ENCODE measurements at places on chromosomes 6 and 20.

DNA sequence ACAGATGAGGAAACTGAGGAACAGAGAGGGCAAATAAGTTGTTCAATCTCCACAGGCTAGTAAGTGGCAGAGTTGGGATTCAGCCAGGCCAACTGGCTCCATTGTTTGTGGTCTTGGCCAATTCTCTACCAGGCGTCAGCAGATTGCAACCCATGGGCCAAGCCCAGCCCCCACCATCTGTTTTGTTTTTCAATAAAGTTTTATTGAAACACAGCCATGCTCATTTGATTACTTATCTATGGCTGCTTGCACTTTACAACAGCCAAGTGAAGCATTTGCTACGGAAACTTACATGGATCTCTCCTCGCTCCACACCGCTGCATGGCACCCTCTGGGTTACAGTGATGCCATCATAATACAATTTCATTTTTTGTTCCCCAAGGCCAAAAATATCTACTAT, 90.8 kb downstream of the ZNF217 start:
- DNase-seq: no peak

DNA sequence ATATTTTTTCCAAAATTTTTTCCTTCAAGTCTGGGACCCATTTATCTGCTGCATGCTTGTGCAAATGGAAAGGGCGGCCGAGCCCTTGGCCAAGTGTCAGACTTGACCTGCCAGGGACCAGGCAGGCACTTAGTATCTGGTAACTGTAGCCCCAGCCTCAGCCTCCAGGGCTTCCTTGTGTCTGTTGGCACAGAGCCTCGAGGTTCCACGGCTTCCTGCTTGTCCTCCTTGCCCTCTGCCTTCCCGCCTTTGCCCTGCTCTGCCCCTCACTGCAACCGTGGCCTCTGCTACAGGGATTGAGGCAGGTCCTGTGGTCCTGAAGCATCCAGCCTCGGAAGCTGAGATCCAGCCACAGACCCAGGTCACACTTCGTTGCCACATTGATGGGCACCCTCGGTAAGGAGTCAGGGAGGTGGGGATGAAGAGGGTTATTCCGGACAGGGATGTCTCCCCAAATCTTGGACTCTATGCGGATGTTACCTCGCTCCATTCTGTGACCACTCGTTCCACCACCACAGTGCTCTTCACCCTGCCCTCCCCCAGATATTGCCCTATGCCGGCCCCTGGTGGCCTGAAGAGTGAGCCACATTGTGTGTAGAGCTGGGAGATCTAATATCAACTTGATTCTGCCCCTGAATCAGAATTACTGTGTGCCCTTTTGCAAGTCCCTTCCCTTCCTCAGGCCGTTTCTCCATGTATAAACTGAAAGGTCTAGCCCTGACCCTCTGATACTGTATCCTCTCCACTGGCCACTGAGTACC, 41.5 kb upstream of the SRF start:
- no peak for DNase-seq

DNA sequence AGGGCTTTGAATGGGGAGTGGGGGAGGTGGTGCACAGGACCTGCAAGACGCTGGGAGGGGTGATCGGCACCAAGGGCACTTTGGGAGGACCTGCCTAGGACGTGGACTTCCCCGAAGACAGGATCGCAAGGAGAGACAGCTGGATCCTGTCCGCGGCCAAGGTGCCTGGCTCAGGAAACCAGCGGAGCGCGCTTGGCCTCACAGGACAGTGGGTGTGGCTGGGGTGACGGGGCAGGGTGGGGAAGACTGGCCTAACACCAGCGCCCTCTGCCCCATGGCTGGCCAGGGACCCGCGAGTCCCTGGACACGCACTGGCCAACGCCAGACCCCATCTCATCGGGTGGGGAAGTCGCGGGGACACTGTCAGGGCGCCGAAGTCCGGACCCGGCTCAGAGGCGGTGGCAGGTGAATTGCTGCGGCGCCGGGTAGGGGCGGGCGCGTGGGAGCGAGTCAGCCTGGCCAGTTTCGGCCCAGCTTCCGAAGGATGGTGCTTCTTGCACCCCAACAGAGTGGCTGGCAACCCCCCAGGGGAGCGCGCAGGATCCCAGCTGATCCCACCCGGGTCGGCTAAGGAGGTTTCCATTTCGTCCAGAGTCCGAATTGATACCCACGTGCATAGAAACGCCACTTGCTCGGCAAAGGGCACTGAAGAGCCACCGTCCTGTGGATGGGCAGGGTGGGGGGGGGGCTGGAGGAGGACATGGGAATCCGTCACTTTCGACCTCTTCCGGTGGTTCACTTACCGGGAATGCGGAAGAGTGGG, 785 bp upstream of the THBD start:
- DNase-seq: no peak

DNA sequence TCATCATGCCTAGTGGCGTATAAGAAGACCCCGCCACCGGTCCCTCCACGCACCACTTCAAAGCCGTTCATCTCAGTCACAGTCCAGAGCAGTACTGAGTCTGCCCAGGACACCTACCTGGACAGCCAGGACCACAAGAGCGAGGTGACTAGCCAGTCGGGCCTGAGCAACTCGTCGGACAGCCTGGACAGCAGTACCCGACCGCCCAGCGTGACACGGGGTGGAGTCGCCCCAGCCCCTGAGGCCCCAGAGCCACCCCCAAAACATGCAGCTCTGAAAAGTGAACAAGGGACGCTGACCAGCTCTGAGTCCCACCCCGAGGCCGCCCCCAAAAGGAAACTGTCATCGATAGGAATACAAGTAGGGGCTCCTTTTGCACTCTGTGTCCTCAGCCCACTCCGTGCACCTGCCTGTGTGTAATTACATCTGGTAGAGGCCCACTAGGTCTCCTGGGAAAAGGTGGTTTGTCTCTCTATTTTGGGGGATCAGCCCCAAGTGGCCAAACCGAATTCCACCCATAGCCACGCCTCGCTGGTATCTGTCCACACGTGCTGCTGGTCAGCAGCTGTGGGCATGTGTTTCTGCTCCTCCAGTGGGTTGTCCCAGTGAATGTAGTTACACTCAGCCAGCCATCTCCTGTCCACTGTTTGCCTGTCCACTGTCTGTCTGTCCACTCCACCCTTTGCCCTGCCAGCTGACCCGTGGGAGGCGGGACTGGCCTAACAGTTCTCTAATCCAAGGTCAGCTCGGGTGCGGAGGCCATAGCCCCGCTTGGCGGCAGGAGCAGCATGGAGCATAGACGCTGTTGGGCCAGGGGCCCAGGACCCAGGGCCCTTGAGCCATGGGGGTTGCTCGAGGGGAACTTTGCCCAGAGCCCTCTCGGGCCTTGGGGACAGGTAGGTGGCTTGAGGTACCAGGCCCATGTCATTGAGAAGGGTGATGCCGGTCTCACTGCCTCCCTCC, 44.3 kb upstream of the MYL9 start:
- DNase-seq: no peak

GRCh38 chr6:78253618-78254017, 600.8 kb downstream of the MEI4 start:
- DNase-seq: no peak

DNA sequence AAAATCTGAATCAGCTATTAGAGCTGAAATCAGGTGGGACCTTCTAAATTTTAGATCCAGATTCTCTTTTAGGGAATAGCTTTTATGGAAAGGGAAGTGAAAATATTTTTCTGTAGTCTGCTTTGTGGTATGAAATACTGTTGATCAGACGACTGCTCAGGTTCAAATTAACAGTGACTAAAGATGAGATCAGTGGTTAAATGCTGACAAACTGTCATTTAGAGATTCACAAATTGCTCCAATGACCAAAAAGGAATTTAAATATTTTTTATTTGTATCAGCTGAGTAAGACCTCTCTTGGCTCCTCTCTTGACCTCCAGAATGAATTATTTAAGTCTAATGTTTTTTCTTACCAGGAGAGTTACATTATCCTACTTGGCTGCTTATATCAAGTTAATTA, 77.3 kb downstream of the KCNQ5 start:
- no peak for DNase-seq

DNA sequence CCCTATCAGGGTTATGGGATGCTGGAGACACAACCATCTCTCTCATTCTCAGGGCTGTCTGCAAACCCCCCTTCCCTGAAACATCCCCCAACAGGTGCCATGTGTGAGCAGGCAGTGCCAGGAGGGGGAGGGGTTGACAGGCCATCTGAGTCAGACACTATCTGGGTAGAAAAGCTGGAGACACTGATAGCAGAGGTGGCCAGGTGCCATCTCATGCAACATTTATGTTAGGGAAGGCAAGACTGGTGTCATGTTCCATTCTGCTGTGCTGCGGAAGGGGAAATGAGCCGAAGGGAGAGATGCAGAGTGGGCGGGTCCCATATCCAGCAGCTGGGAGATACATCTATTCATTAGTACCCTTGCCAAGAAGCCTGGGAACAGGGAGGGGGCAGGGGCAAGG, 3.5 kb downstream of the LHFPL5 start:
- DNase-seq: no peak

- no peak for DNase-seq
Observed at GRCh38 chr6:109025639-109026038, 69.0 kb downstream of the SESN1 start.

- DNase-seq: no peak
Observed at GRCh38 chr6:5592886-5593519, 331.7 kb downstream of the FARS2 start.

DNA sequence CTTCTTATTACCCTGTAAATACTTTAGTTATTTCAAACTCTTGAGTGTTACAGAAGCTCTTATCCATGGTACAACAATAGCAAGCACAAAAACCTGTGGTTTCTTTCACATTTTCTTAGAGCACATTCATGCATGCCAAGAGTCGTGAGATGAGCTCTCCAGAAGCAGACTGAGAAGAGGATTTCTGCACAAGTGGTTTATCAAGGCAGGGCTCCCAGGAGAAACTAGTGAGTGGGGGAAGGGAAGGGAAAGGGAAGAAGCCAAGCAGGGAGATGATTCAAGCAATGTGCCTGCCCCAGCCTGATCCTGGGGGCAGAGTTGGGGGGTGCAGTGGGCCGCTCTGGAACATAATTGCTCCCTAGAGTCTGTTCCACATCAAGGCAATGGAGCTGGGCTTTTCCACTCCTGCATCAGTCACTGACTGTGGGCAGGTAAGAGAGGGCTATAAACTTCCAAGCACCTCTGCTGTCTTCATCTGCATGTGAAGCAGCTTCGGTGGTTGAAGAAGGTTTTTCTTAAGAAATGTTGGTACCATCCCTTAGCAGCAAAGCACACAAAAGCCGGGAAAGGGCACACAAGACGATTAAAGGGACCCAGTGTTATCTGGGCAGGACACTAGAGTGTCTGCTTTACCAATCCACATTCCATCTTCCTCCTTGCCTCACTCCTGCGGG, 152.1 kb downstream of the PLCB4 start:
- no peak for DNase-seq

DNA sequence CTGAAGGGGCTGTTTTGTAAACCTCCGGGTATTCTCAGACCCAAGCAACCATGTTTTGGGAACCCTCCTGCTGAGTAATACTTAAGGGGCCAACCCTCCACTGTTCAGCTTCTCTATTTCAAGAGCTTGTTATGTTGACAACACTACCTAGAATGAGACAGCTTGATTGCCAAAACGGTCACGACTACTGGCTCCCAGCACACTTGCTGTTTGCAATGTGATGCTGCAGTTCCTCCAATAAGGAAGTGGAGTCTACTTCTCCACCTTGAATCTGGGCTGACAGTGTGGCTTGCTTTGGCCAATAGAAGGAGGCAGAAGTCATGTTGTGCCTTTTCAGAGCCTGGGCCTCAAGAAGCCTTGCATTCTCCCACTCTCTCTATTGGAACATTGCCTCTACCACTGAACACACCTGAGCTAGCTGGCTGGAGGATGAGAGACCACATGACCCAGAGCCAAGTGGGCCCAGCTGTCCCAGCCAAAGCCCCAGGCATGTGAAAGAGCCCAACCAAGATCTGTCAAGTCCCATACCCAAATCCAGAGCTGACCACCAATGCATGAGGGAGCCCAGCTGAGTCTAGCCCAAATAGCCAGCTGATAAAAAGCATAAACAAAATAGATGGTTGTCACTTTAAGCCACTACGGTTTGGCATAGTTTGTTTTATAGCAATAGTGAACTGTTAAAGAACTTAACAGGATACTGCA, 108.0 kb downstream of the PRND start:
- no peak for DNase-seq

DNA sequence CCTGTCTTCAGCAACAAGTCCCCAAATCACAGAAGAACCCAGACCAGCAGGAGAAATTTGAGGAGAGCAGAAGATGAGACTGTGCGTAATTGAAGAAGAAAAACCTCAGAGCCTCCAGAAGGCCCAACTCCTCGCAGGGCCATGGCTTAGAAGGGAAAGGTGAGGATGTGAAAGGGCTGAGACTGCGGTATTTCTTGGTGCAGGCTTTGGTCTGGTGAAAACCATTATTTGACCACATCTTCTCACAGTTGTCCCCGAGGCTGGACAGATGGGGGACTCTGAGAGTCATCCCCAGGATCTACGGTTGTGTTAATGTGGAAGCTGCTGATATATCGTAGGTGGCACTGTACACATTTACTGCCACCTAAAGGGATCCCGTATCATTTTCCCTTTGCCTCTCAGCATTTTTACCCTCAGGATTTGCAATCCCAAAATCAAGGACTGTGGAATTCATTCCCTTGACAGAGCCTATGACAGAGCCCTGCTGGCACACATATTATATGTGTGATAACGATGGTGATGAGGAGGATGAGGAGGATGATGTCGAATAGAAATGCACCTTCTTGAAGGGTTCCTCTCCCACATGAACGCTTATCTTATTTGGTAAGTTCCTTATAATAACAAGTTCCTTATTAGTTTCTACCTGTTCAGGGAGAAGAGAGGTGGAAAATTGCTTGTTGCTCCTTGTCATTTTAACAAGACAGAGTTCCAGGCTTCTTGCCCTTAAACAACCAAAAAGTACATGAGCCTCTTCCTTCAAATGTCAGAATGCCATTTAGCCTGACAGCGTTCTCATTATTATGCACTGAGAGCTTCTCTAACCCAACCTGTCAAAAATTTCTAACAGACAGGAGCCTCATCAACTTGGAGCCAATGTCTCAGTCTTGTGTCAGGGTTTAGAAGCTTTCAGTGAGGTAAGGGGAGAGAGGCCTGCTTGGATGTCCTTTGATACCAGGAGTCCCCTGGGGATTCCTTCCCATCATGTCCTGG, 135.8 kb downstream of the PXDC1 start:
- DNase-seq: no peak

- no peak for DNase-seq
Observed at GRCh38 chr6:32214126-32214525, 9.7 kb downstream of the NOTCH4 start.

DNA sequence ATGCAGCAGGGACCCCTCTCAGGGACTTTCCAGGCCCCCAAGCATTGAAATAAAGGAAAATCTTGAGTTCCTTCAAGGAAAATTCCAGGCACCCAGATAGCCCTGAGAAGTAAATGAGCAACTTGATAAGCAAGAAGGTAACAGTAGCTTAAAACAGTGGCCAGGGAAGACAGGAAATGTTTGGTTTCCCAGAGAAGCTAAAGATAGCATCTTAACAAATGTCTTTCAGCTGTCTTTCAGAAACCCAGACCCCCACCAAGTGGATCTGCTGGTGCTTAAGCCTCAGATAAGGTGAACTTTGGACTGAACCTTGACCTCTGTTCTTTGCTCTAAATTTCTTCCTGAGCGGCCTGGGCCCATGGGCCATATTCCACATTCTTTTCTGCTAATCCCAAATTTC, 117.8 kb upstream of the CST7 start:
- DNase-seq: no peak
